Activated T-cell treated with anti-CD3 and anti-CD28 coated beads, Interleukin-2, amount 50 U/mL, for 72 hours (primary cell): ENCODE measurements at places on chromosomes 7 and 10. TPM values are rescaled to one million over a fixed set of nuclear protein-coding genes. Genes with fewer than 3 reads are reported as not detected.

The KCNIP2 gene
- total RNA-seq, result 3.1 TPM

The OR6B1 gene
- total RNA-seq, result not detected

The CYP26C1 gene
- 0.05 TPM for total RNA-seq

The KLLN gene
- total RNA-seq, result 0.46 TPM

The VSTM4 gene
- total RNA-seq, result 0.25 TPM

The BMPR1A gene
- total RNA-seq, result 7.0 TPM

The LIPM gene
- total RNA-seq, result not detected
